CD8-positive, alpha-beta memory T cell (primary cell): ENCODE measurements at places on chromosomes 3 and 15.
A peak's percentile ranks its signal among the peaks of the same experiment; 100 is the strongest.

- peak; percentile 43 for DNase-seq
These were observed 184.8 kb upstream of the CHL1 start for GRCh38 chr3:11734-12133.

DNA sequence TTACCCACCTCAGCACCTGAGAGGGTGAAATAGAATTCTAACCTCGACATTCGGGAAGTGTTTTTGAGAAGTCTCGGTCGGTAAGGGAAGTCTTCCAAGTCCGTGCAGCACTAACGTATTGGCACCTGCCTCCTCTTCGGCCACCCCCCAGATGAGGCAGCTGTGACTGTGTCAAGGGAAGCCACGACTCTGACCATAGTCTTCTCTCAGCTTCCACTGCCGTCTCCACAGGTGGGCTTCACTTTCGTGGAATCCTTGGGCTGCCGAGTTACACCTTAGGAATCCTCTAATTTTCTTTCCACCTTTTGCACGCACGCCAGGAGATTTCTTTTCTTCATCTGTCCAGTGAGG, 775 bp downstream of the CCNDBP1 start:
- DNase-seq, result no peak

- DNase-seq, result no peak
These were observed 62.8 kb upstream of the SEC22A start for GRCh38 chr3:123138839-123139444.

GRCh38 chr3:21847005-21847404, 96.0 kb upstream of the ZNF385D start:
- DNase-seq, result no peak

GRCh38 chr3:110791995-110792686, 279.5 kb upstream of the NECTIN3 start:
- no peak for DNase-seq

DNA sequence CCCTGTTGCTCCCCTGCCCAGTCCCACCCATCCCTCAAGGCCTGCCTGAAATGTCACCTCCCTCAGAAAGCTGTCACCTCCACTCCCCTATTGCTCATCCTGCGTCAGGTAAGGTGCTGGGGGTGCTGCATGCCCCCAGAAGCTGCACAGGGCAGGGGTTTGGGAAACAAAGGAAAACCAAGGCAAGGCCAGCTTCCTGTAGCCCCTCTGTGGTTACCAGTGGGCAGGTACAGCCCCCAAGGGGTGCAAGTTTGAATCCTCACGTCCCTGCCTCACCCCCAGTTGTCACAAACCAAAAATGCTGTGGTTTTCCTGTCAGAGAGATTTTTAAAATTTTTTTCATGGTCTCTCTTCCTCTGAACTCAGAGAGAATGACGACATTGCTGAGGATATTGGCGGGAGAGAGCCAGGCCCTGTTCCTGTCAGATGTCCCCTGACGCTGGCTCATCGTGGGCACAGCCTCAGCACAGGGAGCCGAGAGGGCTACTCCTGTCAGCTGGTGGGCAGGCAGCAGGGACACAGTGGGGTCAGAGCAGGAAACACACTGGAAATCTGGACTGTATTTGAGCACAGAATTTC, 27.0 kb downstream of the PSTPIP1 start:
- DNase-seq, result peak; percentile 54

GRCh38 chr3:13023235-13023970, 49.8 kb downstream of the IQSEC1 start:
- no peak for DNase-seq

- no peak for DNase-seq
These were observed 2.6 kb upstream of the LOXL1 start for GRCh38 chr15:73923488-73924164.

DNA sequence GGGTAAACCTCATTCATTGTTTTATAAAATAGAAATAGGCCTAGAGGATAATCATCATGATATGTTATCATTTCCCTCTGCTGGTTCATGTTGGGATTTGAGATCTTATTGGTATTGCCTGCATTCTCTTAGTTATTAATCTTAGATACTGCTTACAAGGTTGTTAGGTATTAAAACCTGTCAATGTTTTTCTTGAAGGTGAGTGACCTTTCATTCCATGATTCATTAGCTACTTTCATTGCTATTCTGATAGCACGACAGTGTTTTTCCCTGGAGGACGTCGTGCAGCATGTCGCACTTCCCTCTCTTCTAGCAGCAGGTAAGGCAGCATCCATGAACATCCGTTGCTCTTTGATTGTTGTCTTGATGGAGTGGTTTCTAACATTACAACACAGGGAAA, 17.1 kb downstream of the P2RY12 start:
- no peak for DNase-seq

- peak; percentile 8 for DNase-seq
These were observed 65.3 kb downstream of the SLC30A4 start for GRCh38 chr15:45457220-45457619.

GRCh38 chr15:82810890-82811426, 1.5 kb downstream of the WHAMM start:
- DNase-seq, result peak; percentile 78

DNA sequence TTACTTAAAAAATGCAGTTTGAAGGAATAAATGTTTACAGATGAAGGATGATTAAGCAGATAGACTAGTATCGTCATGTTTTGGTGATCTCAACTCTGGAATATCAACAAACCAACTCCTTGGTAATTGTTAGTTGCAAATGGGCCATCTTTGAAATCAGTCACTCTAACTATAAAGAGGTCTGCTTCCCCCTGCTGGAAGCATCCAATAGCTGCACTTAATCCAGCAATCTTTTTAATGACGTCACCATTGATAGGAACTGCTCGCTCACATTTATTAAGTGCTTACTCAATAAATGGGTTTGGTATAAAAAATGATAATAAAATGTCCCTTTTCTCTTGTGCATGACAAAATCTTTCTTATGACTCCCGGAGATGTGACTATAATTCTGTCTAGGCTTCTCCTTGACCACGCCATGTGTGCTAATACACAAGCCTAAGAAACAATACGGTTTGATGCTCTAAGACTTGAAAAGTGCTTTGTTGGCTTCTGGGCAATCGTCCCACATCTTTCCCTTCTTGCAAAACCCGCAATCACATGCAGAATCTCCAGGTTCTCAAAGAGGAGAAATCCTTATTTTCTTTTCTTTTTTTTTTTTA, 227.6 kb upstream of the POU1F1 start:
- no peak for DNase-seq

DNA sequence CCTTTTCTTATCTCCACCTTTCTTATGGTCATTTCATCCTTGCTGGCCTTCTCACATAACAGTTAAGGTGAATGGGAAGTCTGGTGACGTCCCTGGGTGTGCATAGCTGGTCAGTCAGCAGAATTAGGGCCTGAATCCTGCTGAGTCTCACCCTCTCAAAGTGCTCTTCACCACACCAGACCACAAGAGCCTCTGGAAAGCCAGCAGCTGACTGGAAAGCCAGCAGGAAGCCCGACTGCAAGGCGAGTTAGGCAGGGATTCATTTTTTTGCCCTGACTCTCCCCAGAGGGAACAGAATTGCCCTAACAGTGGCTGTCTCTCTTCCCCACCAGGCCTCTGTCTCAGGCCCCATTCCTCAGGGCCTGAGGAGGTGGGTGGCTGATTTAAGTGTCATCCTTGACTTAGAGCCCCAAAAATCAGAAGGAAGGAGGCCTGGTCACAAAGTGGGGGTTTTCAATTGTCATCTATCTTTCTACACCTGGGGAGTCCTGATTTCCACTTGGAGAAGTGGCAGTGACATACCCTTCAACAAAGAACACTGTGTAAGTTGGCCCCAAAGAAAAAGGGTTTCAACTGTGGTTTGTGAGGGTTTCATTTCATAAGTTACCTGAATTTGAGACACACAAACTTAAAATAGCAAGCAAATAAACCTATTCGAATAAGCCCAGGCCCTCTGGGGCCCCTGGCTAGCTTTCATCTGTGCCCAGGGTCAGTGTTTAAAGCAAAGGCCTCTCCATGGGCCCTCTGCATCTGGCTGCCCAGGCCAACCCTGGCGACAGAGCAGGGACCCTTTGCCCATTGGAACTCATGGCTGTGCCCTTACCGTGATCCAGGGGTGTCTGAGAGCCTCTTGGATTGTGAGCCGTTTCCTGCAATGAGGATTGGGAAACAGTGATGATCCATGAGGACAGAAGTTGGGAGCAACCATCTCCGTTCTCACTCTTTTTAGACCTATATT, 90.5 kb upstream of the HERC1 start:
- DNase-seq, result no peak

DNA sequence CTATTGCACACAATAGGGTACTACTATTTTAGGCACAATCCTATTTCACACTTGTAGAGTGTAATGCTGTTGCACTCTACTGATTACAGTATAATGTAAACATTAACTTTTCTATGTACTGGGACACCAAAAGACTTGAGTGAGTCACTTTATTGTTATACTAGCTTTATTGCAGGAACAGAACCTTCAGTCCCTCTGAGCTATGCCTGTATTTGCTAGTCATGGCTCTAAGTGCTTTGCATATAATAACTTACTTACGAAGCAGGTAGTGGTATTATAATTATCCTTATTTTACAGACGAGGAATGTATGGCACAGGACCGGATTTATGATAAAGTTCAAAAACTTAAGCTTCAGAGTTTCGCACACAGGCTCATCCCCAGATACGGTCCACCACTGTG, 106.6 kb upstream of the SLC6A6 start:
- DNase-seq, result no peak

GRCh38 chr3:195239121-195239520, 31.8 kb downstream of the XXYLT1 start:
- no peak for DNase-seq

GRCh38 chr3:193040836-193041672, 123.4 kb upstream of the MB21D2 start:
- peak; percentile 13 for DNase-seq

DNA sequence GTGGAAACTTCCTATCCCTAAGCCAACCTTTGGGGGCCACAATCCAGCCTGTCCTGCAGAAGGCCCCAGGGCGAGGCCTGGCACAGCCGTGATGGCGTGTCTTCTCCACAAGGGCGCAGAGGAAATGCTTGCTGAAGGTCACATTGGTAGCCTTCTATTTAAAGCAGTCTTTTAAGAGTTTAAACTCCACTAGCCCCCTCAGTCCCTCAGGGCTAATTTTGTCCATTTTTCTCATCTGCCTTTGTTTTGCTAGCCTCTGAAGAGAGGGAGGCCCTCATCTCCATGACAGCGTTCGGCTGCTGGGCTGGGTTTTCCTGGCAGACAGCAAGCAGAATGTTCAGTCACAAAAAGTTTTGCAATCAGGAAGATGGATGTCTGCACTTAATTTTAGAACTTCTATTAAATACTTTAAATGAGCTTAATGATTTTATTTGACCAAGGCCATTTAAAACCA, 40.8 kb downstream of the RARB start:
- DNase-seq, result no peak
